Left colon (tissue), 2 donors: ENCODE measurements at places on chromosomes 1 and 21. TPM values are rescaled to one million over a fixed set of nuclear protein-coding genes. Genes with fewer than 3 reads are reported as not detected.

GRCh38 chr1:89649783-89650182 lies 16.9 kb downstream of the LRRC8C start:
- DNase-seq = no peak

- DNase-seq = no peak
These were observed 61.5 kb downstream of the LACTBL1 start for GRCh38 chr1:22910986-22911651.

The PROK1 gene
- total RNA-seq = not detected

The HES3 gene
- not detected for total RNA-seq

The RRP15 gene
- 13.4 TPM for total RNA-seq

The MMP23B gene
- total RNA-seq = 7.2 TPM

The BLZF1 gene
- 18.5 TPM for total RNA-seq
